Stimulated activated CD4-positive, alpha-beta T cell treated with anti-CD3 and anti-CD28 coated beads, Interleukin-1b, Interleukin-23, amount 100 ng/mL, for 24 hours (primary cell): ENCODE measurements at places on chromosomes 16 and 17.

GRCh38 chr17:48162306-48162934 is 54.9 kb downstream of the SNX11 start:
- DNase-seq = no peak

DNA sequence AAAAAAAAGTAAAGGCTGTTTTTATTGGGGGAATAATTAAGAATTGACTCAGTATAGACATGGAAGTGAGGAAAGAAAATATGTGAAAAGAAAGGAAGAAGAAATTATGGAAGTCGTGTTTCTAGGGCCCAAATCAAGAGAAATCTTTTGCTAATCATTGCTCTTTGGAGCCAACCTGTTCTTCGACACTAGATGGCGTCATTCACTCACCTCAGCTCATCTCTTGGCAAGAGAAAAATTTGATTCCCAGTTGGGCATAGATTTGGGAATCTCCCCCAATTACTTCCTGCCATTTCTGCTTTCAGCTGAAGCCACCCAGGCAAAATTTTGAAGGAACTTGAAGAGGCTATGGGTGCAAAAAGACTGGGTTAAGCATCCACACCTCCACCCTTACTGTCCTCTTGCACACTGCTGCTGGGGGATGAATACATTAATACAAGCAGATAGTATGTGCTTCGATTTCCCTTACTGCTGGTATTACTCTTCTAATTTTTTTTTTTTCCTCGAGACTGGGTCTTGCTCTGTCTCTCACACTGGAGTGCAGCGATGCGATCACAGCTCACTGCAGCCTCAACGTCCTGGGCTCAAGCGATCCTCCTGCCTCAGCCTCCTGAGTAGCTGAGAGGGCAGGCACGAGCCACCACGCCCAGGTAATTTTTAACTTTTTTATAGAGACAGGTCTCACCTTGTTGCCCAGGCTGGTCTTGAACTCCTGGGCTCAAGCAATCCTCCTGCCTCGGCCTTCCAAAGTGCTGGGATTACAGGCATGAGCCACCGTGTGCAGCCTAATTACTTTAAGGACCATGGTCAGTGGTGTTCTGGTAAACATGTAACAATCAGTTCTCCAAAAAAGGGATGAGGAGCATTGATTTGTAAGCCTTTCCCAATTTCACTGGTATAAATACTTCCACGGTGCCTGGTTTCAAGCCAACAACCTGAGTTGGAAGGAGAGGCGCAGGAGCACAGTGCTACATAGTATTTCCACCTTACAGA is 13.5 kb downstream of the PSMD7 start:
- DNase-seq = no peak

DNA sequence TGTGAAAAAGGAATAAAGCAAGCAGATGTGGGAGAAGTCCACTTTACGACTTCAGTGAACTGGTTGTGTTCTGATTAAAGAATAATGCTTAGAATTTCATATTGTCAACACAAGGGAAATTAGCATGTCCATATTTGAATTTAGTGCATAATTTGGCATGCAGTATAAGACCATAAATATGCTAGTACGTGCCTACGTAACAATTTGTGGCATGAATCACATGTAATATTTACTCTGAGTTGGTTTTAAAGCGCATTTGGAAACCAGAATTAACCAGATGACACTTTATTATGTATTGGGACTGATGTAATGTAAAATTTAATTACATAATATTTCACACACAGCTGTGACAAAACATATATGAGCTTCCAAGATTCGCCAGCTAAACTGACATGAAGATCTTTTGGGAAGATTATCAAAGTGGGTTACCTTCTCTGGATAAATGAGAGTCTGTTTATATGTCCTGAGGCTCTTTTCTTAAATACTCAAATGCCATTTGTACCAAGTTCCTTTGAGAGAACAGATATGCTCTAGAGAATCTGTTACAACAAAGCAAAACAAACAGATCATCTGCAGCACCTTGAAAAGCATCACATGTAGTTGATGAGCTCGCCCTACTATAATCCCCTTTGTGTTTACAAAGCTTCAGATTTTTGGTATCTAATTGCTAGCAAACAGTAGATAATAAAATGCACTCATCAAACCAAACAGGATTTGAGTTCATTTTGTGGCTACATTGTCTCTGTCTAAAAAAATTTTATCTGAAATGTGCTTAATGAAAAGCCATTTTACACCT is 1468.6 kb downstream of the CDH11 start:
- DNase-seq = no peak

DNA sequence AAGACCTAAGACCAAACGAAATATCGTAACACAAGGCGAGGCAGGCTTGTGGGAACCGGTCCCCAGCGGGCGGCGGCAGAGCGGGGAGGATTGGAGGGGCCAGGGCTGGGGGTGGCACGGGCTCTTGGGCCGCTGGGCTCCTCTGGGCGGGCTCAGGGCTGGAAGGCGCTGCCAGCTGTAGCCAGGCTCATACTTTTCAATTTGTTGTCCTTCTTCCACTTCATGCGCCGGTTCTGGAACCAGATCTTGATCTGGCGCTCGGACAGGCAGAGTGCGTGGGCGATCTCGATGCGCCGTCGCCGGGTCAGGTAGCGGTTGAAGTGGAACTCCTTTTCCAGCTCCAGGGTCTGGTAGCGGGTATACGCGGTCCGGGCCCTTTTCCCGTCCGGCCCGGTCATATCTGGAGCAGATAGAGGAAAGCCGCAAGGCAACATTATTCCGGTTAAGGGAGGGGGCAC is 1.5 kb downstream of the HOXB5 start:
- DNase-seq = no peak

DNA sequence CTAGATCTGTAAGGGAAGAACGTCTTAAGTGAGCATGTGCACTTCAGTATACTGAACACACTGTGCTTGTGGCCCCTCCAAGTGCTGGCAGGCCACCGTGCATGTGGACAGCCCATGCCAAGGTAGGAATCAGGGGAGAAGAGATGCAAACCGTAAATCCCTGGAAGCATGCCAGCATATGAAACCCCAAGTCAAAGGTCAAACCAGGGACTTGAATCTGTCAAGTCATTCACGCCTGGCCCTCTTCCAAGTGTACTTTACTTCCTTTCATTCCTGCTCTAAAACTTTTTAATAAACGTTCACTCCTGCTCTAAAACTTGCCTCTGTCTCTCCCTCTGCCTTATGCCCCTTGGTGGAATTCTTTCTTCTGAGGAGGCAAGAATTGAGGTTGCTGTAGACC is 2.8 kb upstream of the ATXN2L start:
- no peak for DNase-seq

GRCh38 chr17:81412490-81413093 is 17.3 kb downstream of the BAHCC1 start:
- no peak for DNase-seq
